ENCODE measurements at places on chromosomes 7 and 10. TPM values are rescaled to one million over a fixed set of nuclear protein-coding genes. Genes with fewer than 3 reads are reported as not detected.

The PIP gene
- 0.16 TPM for total RNA-seq

The CYP3A4 gene
- 0.10 TPM for total RNA-seq

The BTBD16 gene
- total RNA-seq, result 0.66 TPM

The THSD7A gene
- 1.4 TPM for total RNA-seq

The FAM237B gene
- total RNA-seq, result 0.10 TPM

The CALN1 gene
- not detected for total RNA-seq

The EPDR1 gene
- total RNA-seq, result 76.1 TPM

The ARHGEF35 gene
- total RNA-seq, result 0.55 TPM

The DKK1 gene
- total RNA-seq, result 408 TPM

The FAM25C gene
- total RNA-seq, result 3.0 TPM
